Esophagus mucosa (tissue), 1 donor: ENCODE measurements at places on chromosomes 3 and 15. TPM values are rescaled to one million over a fixed set of nuclear protein-coding genes. Genes with fewer than 3 reads are reported as not detected.

NXPE3 gene
- 1.8 TPM for total RNA-seq

ZDHHC23 gene
- total RNA-seq, result 3.0 TPM

FMN1 gene
- total RNA-seq, result 4.6 TPM

ZWILCH gene
- total RNA-seq, result 8.9 TPM

CD200 gene
- total RNA-seq, result 1.1 TPM

KIF15 gene
- 7.3 TPM for total RNA-seq

CLDN16 gene
- 0.76 TPM for total RNA-seq

SCN11A gene
- total RNA-seq, result 0.04 TPM

STRA6 gene
- total RNA-seq, result 1.5 TPM

DNA sequence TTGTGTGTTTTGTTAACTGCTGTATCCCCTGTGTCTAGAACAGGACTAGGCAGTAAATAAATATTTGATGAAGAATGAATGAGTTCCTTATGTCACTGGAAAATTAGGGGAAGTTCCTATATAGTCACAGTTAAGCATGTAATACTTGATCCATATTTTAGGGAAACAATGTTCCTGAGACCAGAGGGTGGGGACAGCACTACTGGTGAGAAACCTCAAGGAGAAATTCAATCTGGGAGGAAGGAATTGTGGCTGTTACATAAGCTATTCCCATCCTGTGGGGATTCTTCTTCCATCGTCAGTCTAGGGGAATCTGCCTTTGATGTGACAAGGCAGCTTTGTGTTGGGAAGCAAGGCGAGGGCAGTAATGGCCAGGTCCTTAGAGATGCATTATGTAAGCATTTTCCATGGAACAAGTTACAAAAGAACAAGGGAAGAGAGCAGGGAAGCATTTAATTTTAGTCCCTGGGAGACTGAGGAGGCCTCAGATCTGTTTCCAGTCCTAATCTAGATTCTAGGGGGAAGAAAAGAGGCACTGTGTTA lies 219.3 kb upstream of the TTC14 start:
- no peak for ATAC-seq

DNA sequence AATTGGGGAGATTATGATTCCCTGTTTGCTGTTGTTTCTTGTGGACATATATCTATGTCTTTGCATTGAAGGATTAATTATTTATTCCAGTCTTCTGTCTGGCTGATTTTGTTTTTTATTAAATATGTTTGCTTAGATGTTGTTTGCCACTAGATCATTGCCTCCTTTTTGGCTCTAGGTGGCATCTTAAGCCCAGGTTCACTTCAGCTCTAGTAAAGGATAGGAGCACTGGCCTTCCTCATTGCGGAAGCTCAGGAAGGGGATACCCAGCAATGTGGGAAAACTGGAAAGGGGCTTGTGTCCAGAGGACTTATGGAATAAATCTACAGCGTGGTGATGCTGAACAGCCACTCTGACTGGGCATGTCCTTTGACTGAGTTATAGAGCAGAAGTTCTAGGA lies 821.6 kb downstream of the PDCD6IP start:
- ATAC-seq, result no peak

GRCh38 chr15:99522288-99522687 lies 43.5 kb upstream of the MEF2A start:
- ATAC-seq, result no peak

GRCh38 chr15:81255315-81255957 lies 58.8 kb downstream of the IL16 start:
- no peak for ATAC-seq

DNA sequence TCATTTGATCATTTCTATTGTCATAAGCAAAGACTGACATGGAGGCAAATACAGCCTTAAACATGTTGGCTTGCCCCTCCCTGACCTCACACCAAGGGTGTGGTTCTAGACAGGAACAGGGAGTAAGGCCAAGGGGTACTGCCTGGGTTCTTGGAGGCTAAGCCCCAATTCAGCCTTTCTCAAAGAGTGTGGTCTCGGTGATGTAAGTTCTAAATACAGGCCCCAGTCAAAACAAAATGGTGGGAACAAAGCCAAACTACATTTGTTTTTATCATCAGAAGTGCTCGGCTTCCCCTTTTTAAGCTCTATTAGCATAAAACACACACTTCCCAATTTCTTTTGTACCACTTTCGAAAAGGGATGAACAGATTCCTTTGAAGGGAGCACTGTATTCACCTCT lies 129.5 kb downstream of the ATP8B4 start:
- no peak for ATAC-seq

- no peak for ATAC-seq
These were observed 67.2 kb downstream of the DHX30 start for GRCh38 chr3:47870156-47870555.

DNA sequence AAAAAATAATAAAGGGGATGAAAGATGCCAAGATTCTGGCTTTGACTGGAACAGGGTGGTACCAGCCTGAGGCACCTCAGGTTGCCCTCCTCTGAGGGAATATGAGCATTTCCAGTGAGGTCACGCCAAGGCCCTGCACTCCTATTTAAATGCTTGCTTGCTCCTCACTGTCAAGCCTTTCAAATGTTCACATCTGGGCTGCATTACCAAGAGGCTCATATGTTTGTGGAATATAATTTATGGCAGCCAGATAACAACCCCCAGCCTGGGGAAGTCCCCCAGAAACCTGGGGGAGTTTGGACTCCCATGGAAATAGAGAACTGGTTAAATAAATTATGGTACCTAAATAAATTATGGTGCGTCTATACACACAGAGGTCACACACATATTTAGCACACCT lies 88.4 kb downstream of the FRMD4B start:
- ATAC-seq, result no peak

GRCh38 chr3:38177181-38177580 lies 11.8 kb downstream of the OXSR1 start:
- ATAC-seq, result no peak

- ATAC-seq, result peak; percentile 70
These were observed 88.0 kb downstream of the AAGAB start for GRCh38 chr15:67166280-67167009.
